ENCODE measurements at places on chromosomes 7 and 10. TPM values are rescaled to one million over a fixed set of nuclear protein-coding genes. Genes with fewer than 3 reads are reported as not detected.

Gene CALCR
- polyA plus RNA-seq = 0.25 TPM

Gene VIPR2
- 4.9 TPM for polyA plus RNA-seq

Gene SEMA3E
- 0.42 TPM for polyA plus RNA-seq

Gene HTR7
- polyA plus RNA-seq = 0.13 TPM

Gene ESYT2
- 83.0 TPM for polyA plus RNA-seq

Gene TEX47
- polyA plus RNA-seq = not detected

Gene PAPSS2
- polyA plus RNA-seq = 102 TPM

Gene CPED1
- polyA plus RNA-seq = 42.1 TPM
